Right lung (tissue), 10 donors: ENCODE measurements at places on chromosomes 11 and 22.

DNA sequence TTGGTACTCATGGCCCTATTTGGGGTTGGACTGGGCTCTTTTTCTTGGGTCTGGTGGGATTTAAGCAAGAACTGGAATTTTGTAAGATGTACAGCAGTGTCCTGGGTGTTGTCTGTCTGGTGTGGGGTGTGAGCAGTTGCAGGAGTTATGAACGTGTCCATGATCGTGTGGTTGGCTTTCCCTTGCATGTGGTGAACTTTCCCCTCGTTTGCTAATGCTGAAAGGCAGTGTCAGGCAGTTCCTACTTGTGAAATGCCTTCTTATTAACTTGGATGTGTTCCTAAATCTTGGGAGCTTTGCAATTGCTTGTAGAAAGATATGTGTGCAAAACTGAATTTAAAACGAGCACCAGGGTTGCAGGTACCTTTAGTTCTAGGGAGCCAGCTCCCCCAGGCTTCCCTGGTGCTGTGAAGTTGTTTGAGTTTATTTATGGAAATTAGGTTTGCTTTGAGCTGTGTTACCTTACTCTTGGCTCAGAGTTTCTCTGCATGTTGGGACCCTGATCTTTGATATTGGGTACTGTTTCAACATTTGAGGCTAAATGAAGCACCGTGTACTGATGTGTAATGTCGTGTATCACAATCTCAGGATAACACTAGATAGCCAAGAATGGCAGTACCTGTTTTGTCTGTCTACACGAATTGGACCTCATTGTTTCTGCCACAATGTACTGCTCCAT is 35.8 kb upstream of the HSD17B12 start:
- no peak for DNase-seq

GRCh38 chr11:2483426-2483825 is 38.6 kb downstream of the KCNQ1 start:
- DNase-seq: no peak

GRCh38 chr11:120208777-120209176 is 2.1 kb upstream of the OAF start:
- no peak for DNase-seq

- DNase-seq: no peak
These were observed 7.5 kb upstream of the MS4A7 start for GRCh38 chr11:60370811-60371298.

DNA sequence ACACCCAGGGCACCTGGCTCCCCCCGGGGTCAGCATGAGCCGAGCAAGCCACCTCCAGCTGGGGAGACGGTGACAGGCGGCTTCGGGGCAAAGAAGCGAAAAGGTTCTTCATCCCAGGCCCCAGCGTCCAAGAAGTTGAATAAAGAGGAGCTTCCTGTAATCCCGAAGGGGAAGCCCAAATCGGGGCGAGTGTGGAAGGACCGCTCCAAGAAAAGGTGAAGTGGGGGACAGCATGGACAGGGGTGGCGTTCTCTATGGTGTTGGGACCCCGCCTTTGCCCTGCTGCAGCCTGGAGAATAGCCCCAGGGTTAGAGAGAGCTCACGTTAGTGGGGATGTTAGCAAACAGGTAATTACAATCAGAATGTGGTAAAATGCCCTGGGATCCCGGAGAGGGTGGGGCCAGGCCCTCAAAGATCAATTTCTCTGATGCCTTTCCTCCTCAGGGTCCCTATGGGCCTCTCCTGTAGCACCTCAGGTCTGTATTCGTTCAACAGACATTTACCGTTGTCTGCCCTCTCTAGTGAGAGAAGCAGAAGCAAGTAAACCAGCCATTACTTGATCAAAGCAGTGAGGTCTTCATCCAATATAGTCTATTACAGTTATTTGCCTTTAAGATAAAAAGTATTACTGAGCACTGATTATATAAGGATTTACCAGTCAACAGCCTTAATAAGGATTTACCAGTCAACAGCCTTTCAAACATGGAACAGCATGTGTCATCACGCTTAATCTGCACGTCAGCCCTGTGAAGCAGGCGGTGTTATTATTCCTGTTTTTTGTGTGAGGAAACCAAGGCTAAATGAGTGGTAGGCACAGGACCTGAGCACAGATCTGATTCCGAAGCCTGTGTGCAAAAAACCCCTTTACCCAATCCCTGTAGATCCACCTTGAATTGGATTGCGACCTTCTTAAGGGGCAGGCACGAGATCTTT is 1.0 kb downstream of the CCDC86 start:
- DNase-seq: no peak

DNA sequence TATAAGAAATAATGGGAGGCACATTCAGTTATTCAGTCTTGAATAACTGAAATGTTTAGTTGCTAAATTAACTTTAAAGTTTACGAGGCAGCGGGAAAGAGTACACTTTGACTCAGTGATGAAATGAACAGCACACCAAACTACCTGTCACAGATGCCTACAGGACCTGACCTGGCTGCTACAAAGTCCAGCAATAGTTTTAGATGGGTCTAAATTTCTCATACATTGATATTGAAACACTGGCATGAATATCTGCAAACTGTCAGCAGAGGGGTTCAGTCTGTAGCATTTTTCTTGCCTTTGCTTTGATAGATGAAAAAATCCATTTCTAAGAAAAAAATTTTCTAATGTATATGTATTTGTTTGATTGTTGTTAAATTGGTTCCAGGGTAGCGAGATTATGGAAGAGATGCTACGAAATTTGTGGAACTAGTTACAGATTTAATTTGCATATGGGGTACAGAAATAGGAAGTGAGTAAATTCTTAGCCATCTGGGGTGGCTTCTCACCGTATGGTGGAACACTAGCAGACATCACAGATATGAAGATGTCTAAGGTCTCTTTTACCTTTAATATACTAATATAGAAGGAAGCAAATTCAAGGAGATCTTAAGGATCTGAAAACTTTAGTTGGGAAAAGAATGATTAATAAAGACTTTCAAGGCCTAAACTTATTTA is 20.8 kb upstream of the GAB2 start:
- no peak for DNase-seq

DNA sequence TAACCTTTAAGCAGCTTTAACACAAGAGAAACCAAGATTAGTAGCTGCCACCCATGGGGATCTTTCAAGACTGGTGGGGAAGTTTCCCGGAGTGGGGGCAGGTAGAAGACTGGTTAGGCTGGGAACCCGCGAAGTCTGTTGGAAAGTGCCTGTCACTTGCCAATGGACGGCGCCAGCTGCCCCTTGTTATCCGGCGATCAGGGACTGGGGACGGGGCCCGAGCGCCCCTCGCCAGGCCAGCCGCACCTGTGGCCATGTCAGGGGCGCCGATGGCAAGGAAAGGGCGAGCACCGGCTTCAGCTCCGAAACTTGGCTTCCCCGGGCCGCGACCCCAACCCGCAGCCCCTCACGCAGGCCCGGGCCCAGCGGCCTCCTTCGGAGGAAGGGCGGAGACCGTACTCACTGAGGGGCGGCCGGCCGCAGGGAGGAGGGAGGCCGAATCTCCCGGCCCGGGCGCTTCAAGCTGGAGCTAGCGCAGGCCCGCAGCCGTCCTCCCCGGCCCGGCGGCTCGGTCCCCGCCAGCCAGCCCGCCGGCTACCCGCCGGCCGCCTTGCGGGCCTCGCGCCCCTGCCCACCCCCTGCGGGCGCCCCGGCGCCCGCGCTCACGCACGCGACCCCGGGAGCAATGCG is 539 bp downstream of the EIF4ENIF1 start:
- DNase-seq: no peak

- DNase-seq: no peak
These were observed 937.8 kb upstream of the CHORDC1 start for GRCh38 chr11:91160661-91161060.

DNA sequence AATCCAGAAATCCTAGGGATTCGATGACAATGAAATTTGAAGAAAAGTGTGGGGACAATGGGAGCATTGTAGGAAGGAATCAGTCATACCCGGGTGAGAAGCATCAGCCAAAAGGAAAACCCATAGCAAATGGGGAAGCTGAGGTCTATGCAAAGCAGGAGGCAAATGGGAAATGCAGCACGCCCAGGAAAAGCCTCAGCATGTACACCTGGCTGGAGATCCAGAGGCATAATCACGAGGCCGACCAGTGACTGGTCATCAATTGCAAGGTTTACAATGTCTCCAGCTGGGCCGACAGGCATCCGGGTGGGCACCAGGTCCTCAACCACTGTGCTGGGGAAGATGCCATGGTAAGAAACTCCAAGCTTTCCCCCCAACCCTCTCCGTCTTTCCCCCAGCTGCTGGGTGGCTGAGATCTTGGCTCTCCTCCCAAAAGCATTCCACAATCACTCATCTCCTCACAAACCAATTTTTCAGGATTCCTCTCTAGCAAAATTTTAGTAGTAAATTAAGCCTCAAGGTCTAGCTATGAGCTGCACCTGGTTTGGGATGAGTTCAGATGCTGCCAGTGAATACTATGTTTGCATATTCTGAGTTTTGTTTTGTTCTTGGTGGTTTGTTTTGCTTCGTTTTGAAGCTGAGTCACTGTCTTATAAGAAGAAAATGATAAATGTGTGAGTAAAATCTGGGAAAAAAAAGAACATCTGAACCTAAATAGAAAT is 98.0 kb upstream of the OR5AK2 start:
- DNase-seq: no peak

GRCh38 chr11:31643857-31644256 is 134.3 kb downstream of the ELP4 start:
- no peak for DNase-seq

DNA sequence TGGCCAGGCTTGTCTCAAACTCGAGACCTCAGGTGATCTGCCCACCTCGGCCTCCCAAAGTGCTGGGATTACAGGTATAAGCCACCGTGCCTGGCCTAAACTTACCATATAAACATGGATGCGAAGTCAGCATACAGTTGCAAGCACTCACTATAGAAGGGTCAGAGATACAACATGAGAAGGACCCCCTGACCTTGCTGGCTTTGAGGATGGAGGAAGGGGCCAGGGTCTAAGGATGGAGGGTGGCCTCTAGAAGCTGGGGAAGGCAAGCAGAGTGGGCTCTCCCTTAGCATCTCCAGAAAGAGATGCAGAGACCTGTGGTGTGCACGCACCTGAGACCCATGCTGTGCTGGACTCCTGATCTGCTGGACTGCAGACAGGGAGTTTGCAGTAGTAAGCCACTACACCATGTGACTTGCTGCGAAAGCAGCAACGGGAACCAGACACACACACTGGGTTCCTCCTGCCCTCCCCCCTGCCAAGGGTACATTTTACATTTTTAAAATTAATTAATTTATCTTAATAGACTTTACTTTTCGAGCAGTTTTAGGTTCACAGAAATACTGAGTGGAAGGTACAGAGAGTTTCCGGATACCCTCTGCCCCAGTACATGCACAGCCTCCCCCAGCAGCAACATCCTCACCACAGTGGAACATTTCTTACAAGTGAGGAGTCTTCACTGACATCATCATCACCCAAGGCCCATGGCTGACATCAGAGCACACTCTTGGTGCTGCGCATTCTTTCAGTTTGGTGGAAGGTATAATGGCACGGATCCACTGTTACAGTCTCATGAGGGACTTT is 170.1 kb upstream of the B3GAT1 start:
- no peak for DNase-seq

GRCh38 chr11:9566561-9567063 is 6.9 kb upstream of the WEE1 start:
- DNase-seq: peak; percentile 36
